Activated gamma-delta T cell treated with Interleukin-2 at 50 U/mL for 16 hours (primary cell): ENCODE measurements at places on chromosomes 3 and 15.
A peak's percentile ranks its signal among the peaks of the same experiment; 100 is the strongest.

DNA sequence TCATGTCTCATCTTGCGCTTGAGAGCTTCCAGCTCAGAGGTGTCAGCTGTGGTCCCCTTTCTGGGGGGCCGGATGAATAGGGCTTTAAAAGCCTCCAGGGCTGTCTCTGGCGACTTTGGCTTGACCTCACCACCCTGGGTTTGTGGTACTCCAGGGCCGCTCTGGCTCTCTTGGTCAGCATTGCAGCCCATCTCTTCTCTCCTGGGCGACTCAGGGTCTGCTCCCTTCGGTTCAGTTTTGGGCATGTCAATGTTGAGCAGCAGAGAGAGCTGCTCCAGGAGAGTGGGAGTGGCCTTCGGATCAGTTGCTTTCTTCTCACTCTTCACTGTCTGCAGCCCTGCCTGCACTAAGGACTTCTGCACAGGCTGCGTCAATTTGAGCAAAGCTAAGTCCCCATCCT is 127.9 kb downstream of the FMN1 start:
- no peak for DNase-seq

GRCh38 chr15:62462721-62463120 is 297.6 kb upstream of the C2CD4B start:
- DNase-seq = no peak

- DNase-seq = no peak
These were observed 28.4 kb upstream of the MEF2A start for GRCh38 chr15:99537344-99537743.

GRCh38 chr3:48301800-48302166 is 31.7 kb downstream of the SPINK8 start:
- DNase-seq = peak; percentile 4

DNA sequence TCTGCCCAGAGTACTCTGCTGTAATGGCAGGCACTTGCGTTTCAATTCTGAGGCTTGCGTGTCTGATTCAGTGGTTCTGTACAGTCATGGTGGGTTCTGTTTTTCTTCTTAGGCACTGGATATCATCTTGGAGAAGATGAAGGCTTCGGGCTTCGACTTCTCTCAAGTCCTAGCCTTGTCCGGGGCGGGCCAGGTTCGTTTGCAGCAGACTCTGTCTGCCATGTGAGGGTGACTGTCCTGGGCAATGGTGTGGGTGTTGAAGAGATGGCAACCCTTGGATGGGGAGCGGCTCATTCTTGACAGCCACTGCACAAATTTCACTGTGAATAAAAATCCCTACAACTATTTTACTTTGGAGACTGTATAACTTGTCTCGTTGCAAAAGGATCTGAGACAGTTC is 16.2 kb downstream of the XYLB start:
- DNase-seq = no peak

DNA sequence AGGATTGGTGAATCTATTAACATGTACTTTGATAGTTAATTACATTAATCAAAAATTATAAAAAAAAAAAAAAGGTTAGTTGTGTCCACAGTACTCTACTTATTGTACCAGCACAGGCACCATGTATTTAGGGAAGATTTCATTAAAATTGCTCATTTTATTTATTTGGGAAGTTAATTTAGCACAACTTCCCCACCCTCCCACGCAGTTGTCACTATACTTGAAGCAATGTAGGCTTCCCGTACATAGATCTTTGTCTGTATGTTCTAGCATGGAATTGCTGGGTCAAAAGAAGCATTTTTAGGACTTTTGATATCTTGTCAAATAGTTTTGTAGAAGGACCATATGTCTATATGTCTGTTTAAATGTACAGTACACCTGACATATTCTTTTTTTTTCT is 4.4 kb downstream of the GPR27 start:
- no peak for DNase-seq
